GM19239 (cell line): ENCODE measurements at places on chromosomes 1 and 21.

DNA sequence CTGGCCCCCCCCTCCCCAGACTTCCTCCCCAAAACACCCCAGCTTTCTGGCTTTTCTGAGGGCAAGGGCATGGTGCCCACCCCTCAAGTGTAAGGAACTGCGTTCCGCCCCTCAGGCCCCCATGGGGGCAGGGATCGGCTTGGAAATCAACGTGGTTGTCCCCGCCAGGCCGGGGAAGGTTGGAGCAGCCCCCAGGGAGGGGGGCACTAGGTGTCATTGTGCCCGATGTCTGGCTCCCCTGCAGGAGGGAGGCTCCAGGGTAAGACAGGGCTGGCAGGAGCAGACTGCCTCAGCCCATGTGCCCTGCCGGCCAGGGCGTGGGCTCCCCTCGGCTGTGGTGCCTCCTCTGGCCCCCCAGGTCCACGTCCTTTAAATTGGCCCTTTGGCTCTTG is 7.4 kb upstream of the TFAP2E start:
- no peak for DNase-seq

- DNase-seq = no peak
These were observed 148.9 kb downstream of the PBX1 start for GRCh38 chr1:164707868-164708331.

GRCh38 chr1:198558402-198558801 is 17.9 kb upstream of the ATP6V1G3 start:
- no peak for DNase-seq

DNA sequence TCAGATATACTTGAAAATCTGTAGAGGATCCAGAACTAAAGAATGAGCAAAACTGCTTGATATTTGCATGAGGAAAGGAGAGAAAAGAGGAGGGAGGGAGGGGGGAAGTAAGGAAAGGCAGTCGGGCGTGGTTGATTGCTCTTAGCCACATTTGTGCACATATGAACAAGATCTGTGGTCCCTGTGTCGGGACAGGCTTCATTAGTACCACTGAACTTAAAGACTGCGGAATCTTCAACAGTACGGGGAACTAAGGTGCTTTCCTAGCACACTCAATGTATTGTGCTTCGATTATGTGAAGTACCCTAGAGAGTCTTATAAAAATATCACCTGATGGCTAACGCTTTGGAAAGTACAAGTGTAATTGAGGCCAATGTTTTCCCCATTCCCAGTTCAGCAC is 59.9 kb downstream of the ZBTB18 start:
- DNase-seq = no peak

- no peak for DNase-seq
These were observed 345 bp downstream of the HPCAL4 start for GRCh38 chr1:39690794-39691382.

- DNase-seq = no peak
These were observed 34.0 kb upstream of the HSD17B7 start for GRCh38 chr1:162756523-162756922.
